ENCODE measurements at places on chromosomes 1 and 21. TPM values are rescaled to one million over a fixed set of nuclear protein-coding genes. Genes with fewer than 3 reads are reported as not detected.

Gene HDGF
- total RNA-seq = 184 TPM

Gene IQGAP3
- total RNA-seq = 3.7 TPM

Gene SCCPDH
- 10.3 TPM for total RNA-seq

Gene KCNJ6
- total RNA-seq = not detected

Gene SLC39A1
- 71.9 TPM for total RNA-seq

- no peak for DNase-seq
Observed at GRCh38 chr1:4674676-4675075, 20.3 kb downstream of the AJAP1 start.

DNA sequence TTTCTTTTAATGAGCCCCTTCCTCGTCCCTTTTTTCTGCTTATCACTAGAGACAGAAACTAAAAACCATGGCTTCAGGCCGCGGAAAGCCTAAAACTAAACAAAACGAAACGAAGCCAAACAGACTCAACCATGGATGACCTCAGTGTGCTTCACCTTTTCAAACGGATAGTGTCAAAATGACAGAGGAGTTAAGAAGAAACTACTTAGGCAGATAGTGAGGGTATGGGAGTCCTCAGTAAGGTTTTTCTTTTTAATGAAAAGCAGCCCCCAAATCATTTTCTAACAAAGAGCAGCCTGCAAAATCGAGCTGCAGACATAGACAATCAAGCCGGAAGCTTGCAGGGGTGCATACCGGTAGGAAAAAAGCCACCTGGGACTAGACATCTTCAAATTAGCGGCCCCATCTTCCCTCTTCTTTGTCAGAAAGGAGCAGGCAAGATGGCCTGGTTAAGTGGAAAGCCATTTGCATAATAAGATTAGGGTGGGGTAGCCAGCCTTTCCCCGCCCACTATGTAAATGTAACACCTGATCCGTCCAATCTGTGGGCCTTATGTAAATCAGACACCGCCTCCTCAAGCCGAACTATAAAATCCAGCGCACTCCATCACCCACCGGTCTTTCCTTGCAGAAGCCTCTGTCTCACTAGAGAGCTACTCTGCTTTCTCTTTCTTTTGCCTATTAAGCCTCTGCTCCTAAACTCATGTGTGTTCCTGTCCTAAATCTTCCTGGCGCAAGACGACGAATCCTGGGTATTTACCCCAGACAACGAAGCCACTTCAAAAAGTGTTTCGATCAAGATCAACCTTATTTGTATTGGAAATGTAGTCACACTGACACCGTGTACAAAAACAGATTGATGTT, 6.2 kb upstream of the ERO1B start:
- no peak for DNase-seq

DNA sequence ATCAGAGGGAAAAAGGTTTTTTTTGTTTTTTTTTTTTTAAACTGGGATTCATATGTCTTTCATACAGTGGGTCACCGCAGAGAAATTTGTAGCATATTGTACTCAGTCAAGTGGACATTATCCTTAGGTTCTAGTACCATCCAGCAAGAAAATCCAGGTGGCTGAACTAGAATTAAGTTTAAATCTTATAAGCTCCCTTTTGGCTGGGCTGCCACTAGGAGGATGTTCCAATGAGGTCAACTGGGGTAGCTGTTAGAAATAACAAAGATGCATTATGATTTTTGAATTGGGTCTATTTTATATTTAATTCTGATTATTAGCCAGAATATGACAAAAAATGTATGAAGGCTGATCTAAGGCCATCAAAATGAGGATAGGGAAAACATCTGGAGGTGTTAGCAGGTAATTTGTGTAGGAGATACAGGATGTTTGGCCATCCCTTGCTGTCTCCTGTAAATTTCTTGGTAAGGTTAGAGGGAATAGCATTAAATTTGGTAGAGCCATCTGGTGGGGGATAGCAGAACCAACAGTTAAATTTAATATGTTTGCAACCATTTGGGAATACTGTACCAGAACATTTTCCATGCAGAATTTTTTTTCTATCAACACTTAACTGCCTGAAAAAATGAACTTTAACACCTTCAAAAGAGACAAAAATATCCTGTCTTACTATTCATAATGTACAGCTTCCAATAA, 568.5 kb upstream of the B3GALT2 start:
- DNase-seq = no peak

DNA sequence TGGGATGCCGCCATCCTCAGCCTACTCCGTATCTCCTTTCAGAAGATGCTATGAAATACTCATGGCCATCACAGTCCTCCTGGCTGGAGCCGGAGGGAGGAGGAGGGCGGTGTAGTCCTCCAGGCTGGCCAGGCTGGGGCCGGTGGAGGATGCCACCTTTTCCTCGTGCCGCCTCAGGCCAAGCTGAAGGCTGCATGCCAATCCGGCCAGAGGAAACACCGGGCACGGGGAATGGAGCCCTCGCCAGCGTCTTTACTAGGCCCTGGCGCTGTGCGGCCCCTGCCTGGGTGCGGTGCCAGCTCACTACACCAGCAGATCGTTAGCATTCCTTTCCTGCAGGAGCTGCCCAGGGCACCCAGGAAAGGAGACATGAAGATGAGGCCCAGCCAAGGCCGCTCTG, 70.1 kb downstream of the CASZ1 start:
- no peak for DNase-seq

GRCh38 chr1:17045150-17045549, 8.7 kb downstream of the SDHB start:
- no peak for DNase-seq

- DNase-seq = no peak
Observed at GRCh38 chr1:112841825-112842224, 114.2 kb downstream of the SLC16A1 start.

GRCh38 chr1:221527886-221528624, 213.8 kb downstream of the DUSP10 start:
- DNase-seq = no peak

DNA sequence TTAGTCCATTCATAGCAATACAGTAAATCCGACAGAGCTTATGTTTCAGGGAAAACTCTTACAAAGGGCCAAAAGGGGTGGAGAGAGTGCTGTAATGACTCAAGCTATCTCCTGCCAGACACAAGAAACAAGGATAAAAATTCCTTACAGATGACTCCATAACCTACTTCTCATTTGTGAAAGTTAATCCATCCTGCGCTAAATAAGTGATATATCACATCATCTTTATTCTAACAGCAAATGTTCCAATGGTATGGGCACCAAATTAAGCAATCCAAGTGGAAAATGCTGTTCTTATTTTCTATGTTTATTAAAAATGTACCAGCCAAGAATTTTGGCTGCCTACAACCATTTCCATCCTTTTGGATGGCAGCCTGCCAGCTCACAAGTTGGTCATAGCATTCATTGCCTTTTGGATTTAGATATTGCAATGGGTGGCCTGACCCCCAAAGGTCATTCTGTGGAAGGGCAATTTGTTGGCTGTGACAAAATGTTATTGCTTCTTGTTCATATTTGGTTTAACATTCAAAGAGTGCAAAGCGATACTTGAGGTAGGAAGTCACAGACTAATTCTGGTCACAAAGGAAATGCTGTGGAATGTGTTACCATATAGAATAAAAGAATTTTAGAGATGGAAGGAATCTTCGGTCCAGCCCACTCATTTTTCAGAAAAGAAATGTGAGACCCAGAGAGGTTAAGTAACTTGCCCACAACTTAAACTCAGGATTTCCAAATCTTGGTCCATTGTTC, 2.8 kb upstream of the ENAH start:
- no peak for DNase-seq

DNA sequence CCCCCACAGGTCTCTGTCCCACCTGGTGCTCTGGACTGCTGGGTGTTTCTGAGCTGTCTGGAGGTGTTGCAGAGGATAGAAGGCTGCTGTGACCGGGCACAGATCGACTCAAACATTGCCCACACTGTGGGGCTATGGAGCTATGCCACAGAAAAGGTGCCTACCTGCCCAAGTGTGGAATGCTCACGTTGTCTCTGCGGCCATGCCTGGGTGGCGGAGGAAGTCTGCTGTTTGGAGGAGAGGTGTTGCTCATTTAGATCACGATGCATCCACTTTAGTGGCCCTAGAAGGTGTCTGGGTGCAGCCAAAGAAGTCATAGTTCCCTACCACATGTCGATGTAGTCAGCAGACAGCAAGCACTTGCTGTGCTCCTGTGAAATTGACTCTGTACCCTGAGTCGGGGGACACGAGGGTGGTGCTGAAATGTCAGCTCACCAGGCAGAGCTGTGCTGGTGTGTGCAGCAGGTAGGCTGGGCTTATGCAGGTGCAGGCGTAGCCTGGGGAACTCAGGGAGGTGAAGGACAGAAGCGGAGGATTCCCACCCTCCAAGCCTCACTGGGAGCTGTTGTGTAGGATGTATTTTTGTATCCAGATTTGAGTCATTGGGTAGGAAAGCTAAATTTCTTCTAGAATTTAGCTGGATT, 32.8 kb upstream of the PWP2 start:
- DNase-seq = no peak

DNA sequence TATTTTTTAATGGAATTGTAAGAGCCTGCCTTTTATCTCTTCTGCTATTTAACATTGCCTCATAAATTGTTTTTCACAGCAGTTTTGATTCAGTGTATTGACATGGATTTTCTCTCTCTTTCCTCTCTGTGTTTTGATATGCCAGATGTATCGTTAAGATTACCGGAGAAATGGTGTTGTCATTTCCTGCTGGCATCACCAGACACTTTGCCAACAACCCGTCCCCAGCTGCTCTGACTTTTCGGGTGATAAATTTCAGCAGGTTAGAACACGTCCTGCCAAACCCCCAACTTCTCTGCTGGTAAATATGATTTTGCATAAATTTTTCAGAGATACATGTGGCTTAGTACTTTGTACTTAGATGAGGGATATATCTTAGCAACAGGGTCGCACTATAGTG, 23.1 kb upstream of the DYNLT5 start:
- no peak for DNase-seq

DNA sequence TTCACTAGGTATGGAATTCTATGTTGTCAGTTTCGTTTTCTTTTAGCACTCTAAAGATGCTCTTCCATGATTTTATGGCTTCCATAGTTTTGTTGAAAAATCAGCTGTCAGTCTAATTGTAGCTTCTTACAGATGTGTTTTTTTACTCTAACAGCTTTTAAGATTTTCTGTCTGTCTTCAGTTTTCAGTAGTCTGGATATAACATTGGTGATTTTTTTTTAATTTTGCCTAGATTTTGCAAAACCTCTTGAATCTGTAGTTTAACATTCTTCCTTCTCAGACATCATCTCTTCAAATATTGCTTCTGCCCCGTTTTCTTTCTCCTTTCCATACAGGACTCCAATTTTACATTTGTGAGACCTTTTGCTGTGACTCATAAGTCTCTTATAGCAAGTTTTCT, 17.9 kb upstream of the DYRK1A start:
- DNase-seq = no peak

DNA sequence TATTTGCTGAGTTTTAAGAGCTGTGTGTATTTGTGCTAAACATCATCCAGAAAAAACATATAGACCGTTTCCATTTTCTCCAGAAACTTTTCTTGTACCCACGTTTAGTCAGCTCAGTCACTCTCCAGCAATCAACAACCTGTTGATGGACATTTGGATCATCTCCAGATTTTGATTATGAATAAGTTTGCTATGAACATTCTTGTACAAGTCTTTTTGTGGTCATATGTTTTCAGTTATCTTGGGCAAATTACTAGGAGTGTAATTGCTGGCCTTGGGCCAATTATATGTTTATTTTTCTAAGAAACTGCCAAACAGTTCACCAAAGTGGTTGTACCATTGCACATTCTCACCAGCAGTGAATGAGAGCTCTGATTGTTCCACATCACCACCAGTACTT, 221.8 kb downstream of the CENPF start:
- DNase-seq = no peak

DNA sequence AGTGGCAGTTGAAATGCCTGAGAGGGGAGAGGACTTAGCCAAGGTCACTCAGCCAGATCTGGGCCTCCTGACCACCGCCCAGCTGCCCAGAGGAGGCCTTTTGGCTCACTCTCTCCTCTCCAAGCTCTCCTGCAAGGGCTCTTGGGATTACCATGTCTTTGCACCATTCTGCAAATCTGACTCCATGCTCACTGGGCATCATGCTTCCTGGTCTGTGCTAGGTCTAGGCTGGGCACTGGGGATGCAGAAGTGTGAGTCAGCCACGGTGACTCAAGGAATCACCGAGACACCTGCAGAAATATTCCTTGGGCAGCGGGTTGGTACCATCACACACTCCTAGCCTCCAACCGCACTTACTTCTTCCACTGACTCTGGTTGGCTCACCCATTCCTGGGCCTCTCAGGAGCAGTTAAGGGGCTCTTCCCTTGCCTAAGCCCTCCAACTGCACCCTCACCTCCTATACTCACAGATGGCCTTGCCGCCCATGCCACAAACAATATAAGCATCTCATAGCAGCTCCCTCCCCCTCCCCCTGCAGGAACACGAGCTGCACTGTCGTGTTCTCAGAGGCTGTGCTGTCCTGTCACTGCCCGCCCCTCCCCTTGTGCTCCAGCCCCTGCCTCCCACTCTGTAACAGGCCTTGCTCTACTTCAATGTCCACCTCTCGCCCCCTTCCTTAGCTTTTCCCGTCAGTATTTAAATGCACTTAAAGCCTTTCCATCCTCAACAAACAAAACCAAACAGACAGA, 34.8 kb downstream of the CDCP2 start:
- no peak for DNase-seq

DNA sequence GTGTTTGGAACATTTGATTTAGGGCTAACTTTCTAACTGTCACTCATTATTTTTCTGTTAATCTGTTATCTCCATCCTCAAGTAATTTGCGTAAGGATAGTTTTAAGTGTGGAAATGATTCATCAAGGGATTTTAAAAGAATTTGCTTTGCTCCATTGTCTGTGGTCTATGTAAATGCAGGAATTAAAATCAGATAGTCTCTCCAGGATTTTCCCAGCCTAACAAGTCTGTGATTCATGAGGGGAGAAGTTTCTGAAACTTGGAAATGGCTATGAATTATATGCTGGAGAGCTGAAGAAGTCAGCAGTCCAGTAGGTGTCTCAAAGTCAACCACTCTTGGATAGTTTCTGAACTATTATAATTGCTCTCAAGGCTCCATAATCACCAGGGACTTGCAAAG, 264.5 kb downstream of the MRPL39 start:
- no peak for DNase-seq

GRCh38 chr21:35616090-35616489, 444.2 kb downstream of the SETD4 start:
- DNase-seq = no peak

GRCh38 chr1:105419030-105419429, 1637.4 kb upstream of the PRMT6 start:
- DNase-seq = no peak

GRCh38 chr1:222865718-222866117, 50.9 kb downstream of the DISP1 start:
- no peak for DNase-seq

DNA sequence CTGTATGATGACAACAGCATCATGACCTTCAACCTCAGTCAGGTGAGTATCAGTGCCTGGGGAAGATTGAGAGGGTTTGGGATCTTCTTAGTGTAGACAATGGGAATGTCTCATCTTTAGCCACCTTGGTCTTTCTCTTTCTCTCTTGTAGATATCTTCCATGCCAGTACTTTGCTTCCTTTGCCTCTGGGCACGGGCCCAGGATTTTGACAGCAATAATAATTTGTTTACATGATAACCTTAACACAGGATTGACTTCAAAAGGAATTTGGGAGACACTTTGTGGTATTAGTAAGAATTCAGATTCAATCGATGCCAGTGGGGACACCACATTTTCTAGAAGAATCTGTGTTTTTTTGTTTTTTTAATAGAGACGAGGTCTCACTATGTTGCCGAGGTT, 12.1 kb upstream of the PIGV start:
- DNase-seq = no peak

GRCh38 chr1:66300972-66301451, 232.9 kb upstream of the SGIP1 start:
- DNase-seq = no peak

Measured in suprapubic skin (tissue), 4 donors.